ENCODE measurements at places on chromosomes 2 and 18.

- no peak for DNase-seq
These were observed 100.3 kb upstream of the CAVIN2 start for GRCh38 chr2:191947235-191947634.

DNA sequence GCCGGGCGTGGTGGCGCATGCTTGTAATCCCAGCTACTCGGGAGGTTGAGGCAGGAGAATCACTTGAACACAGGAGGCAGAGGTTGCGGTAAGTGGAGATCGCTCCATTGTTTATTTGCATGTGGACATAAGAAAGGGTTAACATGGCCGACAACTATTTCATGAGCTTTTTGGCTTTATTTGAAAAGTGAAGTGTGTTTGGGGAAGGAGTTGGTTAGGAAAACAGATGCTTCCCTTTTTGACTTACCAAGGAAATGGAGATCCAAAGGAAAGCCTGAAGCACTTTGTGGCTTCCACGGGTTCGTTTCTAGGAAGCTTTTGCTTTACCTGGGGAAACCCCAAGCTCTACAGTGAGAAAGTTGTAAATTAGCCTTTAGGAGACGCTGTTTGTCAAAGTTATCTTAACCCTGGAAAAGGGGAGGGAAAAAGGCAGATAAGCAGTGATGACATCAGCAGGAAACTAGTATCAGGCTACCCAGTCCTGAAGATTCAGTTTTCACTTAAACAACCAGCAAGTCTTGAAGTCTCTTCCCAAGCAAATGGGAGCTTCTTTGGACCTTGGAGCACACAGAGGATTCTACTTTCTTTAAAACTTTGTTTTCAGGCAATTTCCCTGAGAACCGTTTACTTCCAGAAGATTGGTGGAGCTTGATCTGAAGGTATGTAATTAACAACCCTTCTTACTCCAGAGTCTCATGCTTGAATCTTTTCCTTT is at the start of gene CASP10:
TSS of gene CASP10 (plus strand) at position 492 of the 715 bp plus-strand sequence. CDS start 2,637 bp downstream, outside the sequence.
- DNase-seq: peak; percentile 94

GRCh38 chr2:176177580-176178037 is 10.9 kb upstream of the HOXD1 start:
- no peak for DNase-seq

- DNase-seq: no peak
These were observed 277.9 kb upstream of the THSD7B start for GRCh38 chr2:136487421-136487820.

DNA sequence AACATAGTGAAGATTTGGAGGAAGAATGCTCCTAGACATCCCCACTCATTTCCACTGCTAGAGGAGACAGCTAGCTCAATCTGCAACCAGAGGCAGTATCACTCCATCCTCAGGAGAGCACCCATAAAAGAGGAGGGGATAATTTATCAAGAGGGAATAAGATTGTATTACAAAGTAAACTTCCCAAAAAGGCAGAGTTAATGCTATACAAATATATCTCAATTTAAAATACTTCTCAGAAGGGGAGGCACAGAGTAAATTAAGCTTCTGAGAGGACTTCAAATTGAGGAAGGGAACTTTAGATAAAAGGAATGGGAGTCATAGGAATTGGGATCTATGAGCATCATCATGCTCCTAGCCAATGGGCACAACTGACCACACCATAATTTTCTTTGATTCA is 29.1 kb downstream of the EXOC6B start:
- no peak for DNase-seq

DNA sequence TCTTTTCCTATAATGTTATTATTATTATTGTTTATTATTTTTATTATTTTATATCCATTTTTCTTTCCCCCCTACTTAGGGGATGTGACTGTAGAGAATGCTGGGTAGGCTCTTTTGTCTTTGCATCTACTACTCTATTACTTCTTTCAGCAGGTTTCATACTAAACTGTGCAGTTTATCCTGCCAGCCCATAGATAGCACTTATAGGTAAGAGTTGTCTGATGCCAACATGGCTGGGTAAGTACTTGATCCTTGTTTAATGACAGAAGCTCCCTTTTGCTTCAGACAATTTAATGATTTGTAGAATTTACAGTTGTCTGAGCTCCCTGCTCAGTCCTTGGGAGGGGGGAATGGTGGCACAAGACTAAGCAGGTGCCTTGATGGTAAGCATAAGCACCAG is 262.9 kb upstream of the CDH2 start:
- DNase-seq: peak; percentile 22

DNA sequence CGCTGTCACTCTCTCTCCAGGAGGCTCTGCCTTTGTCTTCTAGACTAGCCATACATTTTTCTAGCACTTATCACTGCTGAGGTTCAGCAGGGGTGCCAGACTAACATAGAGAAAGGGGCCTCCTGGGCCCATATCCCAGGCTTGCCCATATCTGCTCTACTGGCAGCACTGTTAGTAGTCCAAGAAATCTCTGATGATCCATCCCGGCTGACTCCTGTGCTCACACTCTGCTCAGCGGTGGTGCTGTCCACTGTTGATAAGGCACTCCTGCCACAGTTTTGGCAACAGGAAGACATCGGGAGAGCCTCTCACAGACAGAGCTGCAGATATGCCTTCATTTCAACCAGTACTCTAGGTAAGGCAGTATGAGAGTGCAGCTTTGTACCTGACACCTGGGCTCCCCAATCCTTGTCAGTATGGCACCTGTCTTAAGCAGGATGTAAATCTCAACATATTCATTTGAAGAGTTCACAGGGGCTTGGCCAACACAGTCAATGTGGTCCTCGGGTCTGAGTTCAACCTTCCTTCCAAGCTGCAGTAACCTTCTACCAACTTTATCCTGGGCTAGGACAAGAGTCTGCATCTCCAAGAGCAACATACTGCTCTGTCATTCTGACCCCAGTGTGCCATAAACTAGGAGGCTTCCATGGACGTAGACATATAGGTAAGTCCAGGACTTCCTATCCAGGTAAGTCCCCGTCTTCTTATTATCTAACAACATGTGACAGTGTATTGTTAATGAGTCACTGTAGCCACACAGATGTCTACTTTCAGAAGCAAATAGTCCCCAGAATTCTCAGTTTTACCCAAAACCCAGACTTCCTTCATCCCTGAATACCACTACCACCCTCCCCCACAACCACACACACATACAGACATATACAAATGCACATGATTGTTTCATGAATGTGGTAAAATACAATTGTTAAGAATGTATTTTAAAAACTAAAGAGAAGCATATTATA is 16.2 kb downstream of the KLF7 start:
- no peak for DNase-seq

GRCh38 chr2:20953146-20953824 is 90.6 kb downstream of the APOB start:
- DNase-seq: no peak

GRCh38 chr18:12121175-12122042 is 27.8 kb downstream of the ANKRD62 start:
- no peak for DNase-seq

GRCh38 chr2:42864641-42865280 is 72.4 kb upstream of the HAAO start:
- DNase-seq: no peak

DNA sequence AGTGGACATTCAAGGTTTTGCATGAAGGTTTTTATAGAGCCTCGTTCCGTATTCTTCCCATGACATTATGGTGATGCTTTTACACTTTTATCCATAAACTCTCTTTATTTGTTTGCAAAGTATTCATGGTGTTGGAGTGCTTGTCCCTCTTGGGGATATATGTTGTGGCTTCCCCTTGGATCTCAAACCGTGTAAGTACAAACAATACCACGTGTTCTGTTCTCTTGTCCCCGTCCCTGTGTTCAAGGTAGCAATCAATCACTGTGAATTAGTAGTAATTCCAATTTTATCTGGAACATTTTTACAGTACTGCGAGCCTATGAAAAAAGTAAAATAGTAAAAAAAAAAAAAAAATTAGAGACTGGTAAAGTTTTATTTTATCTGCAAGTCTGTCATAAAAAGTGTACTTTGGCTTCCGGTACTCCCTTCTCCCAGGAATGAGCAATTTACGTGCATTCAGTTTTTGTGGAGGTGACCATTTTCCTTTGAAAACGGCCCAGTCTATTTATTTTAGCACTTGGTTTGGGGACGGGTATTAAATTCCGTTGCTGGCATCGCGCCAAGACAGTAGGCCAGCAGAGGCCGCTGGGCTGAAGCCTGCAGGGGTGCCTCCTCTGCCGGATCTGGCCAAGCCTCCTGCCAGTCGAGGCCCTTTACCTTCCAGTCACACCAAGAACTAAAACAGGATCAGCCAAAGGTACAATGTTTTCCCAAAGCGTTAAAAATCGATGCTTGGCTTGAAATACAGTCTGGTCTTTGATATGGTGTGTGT is 175.7 kb downstream of the SOCS6 start:
- peak; percentile 46 for DNase-seq

GRCh38 chr2:81734981-81735380 is 1430.4 kb upstream of the LRRTM1 start:
- DNase-seq: no peak

DNA sequence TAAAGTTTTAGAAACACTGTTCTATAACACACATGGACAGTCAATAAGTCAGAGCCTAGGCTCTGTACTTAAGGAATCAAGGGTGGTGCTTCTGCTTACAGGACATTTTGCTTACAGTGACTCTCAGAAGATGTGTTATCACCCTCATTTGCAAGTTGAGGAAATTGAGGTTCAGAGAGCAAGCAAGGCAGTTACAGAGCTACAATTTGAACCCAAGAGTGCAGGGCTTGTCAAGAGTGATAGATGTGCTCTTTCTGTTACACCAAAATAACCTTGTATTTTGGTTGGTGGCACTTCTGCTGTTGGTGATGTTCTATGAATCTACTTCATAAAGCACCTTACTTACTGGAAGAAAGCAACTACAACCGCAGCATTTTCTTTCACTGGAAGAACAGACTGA is 170.2 kb downstream of the THADA start:
- no peak for DNase-seq

GRCh38 chr2:27724905-27725701 is 46.4 kb upstream of the MRPL33 start:
- DNase-seq: no peak

GRCh38 chr18:24381126-24381525 is 16.5 kb downstream of the OSBPL1A start:
- no peak for DNase-seq

GRCh38 chr2:233480490-233481202 is 85.9 kb downstream of the USP40 start:
- peak; percentile 70 for DNase-seq

GRCh38 chr18:2444201-2444875 is 127.0 kb downstream of the METTL4 start:
- DNase-seq: no peak
